ENCODE measurements at places on chromosomes 11 and 22.

DNA sequence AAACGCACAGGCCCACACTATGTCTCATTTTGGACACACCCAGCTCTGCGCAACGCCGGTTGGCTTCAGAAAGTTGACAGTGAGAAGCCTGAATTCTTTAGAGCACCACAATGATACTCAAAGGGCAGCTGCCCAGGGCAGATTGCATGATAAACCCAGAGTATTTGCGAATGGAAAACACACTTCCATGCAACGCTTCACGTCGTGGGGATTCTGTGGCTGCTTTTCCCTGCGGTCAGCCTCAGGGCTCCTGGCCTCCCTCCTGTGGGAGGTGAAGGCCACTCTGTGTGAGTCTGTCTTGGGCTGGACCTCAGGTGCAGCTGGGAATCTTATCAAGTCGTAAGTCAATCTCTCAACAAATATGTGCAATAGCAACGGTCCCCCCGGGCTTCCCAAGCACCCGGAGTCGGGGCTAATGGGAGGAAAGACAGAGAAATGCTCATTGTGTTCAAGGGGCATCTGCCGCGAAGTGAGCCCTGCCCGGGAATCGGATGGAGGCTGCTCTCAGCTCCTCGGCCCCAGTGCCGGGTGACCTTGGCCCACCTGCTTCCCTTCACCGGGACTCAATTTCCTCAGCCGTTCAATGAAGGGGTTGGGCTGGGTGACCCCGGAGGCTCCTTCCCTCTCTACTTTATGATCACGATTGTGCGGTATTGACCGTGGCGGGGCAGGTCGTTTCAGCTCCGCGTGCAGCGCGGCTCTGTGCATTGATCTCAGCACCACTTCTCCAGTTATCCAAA lies 623.6 kb downstream of the BRD1 start:
- no peak for DNase-seq

DNA sequence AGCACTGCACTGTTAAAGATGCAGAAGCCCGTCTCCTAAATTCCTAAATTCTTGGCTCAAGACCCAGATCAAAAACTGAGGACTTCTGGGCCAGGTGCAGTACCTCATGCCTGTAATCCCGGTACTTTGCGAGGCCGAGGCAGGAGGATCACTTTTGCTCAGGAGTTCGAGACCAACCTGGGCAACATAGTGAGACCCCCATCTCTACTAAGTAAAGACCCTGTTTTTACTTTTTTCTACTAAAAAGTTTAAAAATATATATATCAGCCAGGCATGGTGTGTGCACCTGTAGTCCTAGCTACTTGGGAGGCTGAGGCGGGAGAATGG lies 29.7 kb downstream of the PDGFB start:
- DNase-seq: no peak

DNA sequence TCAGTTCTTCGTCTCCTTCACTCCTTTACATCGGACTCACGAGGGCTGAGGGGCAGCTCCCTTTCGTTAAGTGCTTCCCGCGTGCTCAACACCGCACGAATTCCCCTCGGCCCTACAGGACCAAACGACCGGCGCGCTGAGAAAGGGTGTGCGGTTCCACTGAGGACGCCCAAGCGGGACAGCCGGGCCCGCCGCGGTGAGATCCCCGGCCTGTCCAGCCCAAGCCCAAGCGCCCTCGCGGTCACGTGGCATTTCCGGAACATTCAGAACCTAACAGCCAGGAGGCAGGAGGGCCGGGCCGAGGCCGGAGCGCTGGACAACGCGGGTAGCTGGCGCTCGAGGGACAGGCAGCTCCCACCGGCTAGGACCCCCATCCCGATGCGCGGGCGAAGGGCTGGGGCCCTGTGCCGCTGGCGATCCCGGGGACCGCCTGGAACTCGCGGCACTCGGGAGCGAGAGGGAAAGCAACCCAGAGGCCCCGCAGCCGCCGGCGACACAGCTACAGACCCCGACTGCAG lies 737 bp upstream of the STIP1 start:
- no peak for DNase-seq

DNA sequence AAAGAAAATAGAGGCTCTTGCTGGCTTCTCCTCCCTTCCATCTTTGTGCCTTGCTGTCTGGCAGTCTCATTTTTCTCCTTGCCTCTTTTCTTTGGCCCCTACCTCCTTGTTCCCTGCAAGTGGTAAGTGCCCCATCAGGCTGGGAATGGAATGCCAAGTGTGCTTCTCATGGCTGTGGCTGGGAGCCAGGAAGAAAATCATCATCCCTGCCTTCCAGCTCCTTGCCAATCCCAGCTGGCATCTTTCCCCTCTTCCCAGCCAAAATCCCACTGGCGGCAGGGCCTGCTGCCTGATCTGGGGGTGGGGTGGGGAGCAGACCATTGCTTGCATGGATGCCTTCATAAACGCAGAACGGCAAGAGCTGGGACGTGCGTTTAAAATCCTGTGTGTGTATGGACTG lies 27.0 kb upstream of the SLC25A18 start:
- no peak for DNase-seq

DNA sequence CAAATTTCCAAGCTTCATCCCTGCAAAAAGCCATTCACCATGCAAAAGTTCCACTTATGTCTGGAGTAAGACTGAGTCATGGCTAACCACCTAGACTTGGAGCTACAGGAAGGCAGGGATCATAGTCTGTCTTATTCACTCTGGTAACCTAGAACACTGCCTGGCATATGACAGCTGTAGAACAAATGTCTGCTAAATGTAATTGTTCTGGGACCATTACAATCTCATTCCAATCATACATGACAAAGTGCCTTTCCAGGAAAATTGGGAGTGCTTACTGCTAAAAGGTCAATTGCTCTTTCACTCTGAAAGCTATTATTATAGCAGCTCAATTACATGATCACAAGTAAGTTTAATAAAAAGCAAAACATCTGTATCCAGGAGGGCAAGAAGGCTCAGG lies 99.1 kb upstream of the CHRM4 start:
- no peak for DNase-seq

DNA sequence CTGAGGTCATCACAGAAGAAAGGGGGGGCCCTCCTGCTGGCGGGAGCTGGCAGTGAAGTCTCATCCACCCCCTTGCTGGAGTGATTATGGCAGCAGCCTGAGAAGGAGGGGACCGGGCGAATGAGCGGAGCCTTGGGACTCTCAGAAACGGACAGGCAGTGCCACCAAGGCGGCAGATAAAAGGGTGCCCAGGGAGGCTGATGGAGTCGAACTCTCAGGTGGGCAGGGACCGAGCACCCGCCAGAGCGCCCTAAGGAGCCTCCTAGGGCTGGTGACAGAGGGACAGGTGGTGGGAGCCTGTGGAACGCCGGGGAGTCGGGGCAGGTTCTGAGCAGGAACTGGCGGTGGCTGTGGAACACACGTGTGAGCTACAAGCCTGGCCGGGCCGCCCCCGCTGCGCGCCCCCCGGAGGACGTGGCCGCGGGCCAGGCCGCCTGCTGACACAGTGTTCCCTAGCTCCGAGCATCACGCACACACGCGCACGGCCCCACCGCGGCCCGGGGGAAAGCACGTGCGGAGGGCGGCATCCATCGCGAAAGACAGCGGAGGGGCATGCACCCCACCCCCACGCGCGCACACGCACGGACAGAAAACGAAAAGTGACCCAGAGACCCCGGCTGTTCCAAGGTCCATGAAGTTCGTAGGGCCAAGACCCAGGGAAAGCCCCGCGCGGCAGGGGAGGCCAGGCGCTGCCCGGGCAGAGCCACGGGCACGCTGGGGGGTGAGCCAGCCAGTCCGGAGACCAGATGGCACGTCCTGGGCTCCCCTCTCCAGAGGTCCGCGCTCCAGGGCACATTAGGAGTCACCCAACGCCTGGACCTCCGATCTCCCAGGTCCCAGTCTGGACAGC lies 1.0 kb downstream of the VWCE start:
- DNase-seq: peak; percentile 17

DNA sequence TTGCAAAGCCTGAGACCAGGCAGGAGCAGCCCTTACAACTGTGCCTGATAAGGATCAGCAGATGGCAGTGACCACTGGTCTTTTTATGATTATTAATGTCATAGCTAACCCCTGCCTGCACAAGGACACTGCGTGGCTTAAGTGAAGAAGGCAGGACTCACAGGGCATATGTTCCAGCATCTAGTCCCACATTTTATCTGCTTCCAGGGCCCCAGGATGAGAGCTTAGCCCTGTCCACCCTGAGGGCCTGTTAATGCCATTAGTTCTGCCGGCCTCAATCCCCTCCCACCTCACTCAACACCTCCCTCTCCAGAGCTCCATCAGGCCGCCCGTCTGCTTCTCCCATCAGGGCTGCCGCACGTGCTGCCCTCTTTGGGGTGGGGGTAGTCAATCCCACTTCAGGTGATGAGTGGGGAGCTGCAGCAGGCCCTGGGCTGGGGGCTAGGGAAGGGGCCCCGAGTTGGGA lies 33.1 kb upstream of the TSPAN18 start:
- no peak for DNase-seq

DNA sequence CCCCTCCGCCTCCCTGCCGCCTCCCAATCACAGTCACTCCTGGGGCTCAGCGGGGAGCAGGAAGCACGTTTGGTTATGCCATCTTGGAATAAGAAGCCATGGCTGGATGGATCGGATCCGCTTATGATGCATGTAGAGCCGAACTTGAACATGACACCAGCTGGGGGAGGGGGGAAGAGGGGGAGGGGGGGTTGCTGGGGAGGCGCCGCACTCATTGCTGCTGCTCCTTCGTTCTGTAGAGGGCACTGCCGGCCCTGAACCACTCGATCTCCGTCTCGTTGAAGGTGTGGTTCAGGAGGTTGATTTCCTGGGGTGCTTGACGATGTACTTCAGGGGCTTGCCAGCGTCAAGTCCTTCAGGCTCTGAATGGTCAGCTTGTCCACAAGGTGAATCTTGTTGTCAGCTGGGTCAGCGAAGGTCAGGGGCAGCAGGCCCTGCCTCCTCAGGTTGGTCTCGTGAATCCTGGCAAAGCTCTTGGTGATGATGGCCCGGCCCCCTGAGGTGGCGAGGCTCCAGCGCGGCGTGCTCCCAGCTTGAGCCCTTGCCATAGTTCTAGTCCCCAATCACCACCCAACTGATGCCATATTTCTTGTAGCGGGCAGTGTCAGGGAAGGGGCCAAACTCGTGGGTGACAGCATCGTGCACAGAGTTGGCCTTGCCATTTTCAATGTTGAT lies 476.9 kb upstream of the ISX start:
- no peak for DNase-seq

- no peak for DNase-seq
Observed at GRCh38 chr22:49281467-49282340, 546.0 kb downstream of the BRD1 start.

GRCh38 chr11:119673759-119674336 lies 55.2 kb downstream of the NECTIN1 start:
- no peak for DNase-seq

DNA sequence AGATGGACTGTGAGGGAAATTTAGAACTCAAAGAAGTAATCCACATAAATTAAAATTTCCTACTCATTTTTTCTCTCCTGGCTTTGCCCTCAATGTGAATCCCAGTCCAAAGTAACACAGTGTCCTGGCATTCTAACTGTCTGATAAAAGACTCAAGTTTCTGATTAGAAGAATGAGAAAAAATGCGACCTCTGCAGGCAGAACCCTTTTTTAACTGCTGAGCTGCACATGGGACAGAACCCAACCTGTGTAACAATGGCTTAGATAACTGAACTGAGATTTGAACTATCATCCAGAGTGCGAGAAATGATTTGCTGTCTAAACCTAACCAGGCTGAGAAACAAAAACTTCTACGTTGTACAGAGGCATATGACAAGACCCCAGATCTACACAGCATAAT lies 385.6 kb upstream of the LRRC4C start:
- no peak for DNase-seq

GRCh38 chr11:127997594-127997993 lies 589.8 kb downstream of the ETS1 start:
- DNase-seq: no peak

DNA sequence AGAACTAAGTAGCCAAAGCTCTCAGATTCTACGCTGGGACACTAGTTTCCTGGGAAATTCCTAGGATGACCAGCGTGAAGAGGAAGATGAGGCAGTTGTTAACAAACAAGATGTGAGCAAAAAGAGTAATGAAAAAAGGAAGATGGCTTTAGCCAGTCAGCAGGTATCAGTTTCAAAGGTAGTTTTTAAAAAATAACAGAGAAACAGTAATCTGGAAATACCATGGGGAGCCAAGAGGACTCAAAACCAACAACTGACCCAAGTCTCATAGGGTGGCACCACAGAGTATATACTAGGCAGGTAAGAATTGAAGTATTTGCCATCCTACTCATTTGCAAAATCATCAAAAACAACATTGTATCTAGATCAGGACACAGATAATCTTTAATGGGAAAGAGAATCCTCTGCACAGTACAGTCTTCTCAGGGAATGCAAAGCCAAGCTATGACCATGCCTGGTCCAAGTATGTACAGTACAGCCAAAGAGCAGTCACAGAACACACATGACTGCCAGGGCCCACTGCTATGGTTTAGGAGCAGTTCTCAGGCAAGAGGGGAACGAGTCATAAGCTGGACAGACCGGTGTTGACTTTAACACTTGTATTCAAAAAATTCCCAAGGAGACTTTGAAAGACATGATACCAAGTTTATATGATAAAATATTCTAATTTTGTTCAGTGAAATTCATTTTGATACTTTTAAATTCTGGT lies 20.6 kb downstream of the MSANTD4 start:
- no peak for DNase-seq

DNA sequence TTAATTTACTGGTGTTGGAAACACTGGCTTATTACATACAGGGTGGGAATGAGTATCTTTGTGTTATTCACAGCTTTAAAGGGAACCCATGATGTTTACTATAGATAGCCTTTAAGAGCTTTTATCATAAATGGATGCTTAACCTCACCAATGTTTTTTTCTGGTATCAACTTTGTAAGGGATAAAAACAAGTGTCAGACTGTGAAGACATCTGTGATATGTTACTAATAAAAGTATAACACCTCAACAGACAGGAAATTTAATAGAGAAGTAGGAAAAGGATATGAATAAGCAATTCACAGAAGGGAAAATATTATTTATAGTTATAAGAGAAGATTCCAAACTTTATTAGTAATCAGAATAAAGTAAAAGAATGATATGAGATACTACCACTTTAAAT lies 46.3 kb downstream of the ACAT1 start:
- no peak for DNase-seq

DNA sequence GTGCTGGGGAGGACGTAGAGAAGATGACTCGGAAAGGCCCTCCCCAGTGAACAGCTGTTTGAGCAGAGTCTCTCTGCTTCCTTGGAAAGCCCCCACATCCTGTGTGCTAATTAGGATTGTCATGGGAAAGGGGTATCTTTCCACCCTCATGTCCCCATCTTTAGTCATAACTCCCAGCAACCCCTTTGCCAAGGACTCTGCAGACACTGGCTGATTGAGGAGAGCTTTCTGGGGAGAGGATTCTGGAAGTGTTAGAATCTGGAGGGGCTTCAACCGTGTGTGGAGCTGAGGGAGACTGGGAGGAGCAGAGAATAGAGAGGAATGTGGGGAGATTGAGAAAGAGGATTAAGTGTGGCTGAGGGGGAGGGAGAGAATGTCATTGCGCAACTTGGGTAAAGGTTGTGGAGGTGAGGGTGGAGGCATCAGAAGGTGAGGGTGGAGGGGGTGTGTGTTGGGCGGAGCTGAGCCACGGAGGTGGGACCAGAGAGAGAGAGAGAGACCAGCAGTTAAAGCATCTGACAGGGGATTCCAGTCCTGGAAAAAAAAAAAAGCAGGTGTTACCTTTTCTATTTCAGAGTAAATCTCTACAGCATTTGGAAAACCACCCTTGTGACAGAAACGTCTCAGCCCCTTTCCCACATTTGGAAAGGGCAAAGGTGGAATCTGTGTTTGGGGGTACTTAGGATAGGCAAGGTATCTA lies 2.2 kb downstream of the DTX4 start:
- no peak for DNase-seq

- no peak for DNase-seq
Observed at GRCh38 chr22:19814428-19814827, 40.2 kb downstream of the GNB1L start.

GRCh38 chr11:45766469-45766868 lies 38.5 kb upstream of the SLC35C1 start:
- no peak for DNase-seq
